ENCODE measurements at places on chromosomes 12 and 14.

DNA sequence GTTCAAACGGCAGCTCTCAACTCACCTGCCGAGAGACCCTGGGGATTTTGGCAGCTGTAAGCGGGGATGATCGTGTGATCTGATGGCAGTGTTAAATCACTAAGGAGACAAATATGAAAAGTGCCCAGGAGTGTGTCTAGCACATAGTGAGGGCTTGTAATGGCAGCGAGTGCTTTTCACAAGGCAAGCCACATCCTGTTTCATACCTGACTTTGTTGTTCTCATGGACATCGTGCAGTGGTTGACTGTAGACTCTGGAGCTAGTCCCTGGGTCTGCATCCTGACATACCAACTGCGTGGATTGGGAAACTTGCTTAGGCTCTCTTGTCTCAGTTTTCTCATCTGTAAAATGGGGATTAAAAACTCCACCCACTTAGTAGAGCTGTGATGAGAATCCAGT lies 148.5 kb downstream of the VRK1 start:
- no peak for DNase-seq

GRCh38 chr12:92543359-92543758 lies 159.4 kb upstream of the PLEKHG7 start:
- no peak for DNase-seq

GRCh38 chr12:75437564-75437963 lies 43.0 kb upstream of the GLIPR1 start:
- no peak for DNase-seq

GRCh38 chr14:99643343-99643742 lies 1.6 kb upstream of the HHIPL1 start:
- DNase-seq = no peak

DNA sequence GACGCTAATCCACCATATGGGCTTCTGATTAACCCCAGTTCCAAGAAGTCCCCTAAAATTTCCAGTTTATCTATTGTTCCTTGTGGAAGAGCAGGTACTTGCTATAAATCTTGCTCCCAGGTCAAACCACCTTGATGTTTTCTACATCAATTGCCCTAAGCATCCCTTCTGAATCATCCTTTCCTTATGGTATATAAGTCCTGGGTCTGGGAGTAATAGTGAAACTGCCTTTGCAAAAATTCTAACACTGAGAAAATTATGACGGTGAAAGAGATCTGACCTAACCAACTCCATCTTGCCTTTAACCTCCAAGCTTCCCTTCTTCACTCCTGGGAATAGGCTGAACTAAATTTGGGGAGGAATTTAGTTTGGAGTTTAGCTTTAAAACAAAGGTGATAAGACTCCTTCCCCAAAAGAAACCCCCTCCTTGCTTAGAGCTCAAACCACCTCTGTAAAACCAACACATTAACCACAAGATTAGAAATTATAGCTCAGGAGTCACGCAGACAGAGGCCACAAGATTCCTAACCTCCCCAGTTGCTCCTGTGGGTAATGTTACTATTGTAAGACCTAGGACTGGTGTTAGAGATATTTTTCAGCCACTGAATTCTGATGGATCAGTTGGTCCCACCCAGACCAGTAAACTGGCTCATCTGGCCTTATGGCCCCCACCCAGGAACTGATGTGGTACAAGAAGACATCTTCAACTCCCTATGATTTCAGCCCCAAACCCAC lies 33.8 kb upstream of the DTX1 start:
- DNase-seq = no peak

GRCh38 chr12:123941000-123941399 lies 31.6 kb downstream of the CCDC92 start:
- no peak for DNase-seq

DNA sequence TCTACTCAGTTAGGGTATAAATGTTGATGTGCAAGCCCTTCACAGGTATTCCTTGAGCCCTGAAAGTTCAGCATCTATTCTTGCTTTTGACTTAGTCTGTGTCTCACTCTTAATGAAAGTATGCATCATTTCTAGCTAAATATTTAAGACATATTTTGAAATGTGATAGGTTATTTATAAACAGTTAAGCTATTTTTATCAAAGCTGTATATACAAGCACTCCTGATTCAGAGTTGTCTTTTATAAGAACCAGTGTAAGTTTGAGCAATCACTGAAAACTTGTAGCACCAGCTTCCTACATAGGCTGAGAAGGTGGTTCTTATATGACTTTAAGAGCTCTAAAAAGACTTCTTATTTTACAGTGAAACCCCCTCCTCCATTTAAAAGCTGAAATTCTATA lies 98.6 kb downstream of the MYF5 start:
- DNase-seq = no peak

GRCh38 chr14:77026930-77027537 lies 1.5 kb downstream of the IRF2BPL start:
- no peak for DNase-seq

DNA sequence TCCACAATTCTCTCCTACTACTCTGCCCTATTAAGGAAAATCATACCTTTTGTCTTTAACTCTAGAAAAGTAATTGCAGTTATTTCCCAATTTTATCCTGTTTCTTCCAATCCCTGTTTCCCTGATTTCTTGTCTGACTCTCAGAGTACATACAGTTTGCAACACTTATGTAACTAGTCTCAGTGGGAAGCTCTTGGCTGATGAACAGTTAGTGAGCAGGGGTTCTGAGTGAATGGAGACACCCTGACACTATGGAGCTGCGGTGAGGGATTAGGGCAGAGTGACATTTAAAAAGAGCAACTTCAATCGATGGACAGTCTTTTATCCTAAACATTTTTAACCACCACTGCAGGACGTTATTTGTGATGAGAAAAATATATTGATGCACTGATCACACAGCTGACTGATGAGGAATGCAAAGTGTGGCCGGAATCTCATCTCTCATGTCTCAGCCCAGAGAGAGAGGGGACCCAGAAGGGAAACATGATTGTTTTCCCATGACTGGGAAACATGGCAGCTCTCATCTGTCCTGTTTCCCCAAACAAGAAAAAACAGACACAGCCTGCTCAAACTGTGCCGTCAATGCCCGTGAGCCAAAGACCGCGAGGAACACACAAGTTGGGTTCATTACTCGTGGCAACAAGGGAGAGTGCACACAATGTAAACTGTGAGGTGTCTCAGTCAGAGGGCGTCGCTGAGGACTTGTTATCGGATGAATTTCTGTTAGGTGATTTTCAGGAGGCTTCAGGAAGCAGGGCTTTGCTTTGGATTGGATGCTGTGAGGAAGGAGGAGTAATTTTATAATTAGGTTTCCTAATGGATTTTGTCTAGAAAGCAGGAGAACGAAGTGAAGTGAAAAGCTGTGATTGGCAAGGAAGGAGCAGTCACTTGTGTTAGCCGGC lies 5.2 kb upstream of the SLC6A13 start:
- no peak for DNase-seq

Measured in stimulated activated CD4-positive, alpha-beta T cell treated with anti-CD3 and anti-CD28 coated beads, Interleukin-15, amount 100 ng/mL, for 1 hour (primary cell).